NT2/D1 (cell line): ENCODE measurements at places on chromosomes 3 and 15.

DNA sequence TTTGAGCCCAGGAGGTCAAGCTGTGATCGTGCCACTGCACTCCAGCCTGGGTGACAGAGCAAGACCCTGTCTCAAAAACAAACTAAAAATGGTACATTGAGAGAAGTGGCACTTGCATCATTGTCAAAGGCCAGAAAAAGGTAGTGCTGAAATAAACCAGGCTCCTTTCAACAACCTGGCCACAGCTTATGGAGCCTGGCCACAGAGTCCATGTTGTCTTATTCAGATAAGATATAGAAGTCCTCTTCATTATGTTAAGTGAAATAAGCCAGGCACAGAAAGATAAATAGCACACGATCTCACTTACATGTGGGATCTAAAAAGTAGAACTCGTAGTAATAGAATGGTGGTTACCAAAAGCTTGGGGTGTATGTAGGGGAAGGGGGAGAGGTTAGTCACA lies 34.8 kb downstream of the EMC4 start:
- no peak for DNase-seq

DNA sequence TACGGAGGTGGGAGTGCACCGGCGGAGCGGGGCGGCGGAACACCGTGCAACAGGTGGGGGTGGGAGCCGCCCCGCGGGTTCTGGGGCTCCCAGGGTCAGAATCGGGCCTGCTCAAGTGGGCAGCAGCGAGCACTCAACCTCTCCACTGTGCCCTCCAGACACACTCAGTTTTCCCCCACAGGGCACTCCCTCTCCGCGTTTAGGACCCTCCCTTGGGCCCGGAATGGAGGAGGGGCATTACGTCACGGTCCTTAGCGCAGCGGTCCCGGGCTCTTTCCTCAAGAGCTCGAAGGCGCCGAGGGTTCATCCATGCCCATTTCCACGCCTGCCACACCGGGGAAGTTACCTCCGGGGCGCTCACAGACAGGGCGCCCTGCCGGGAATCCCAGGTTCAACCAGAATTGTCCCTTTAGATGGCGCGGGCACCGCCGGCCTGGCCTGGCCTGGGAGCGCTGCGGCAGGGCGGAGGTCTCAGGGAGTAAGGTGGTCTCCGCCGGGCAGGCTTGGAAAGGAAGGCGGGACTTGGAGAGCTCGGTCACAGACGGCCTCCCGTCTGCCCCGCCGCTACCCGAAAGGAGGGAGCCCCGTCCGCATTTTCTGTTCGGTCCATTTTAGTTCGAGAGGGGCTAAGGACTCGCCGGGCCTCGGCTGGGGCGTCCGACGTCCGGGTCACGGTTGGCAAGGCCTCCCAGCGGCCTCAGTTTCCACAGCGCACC lies 5.1 kb downstream of the RNU6-1 start:
- no peak for DNase-seq

DNA sequence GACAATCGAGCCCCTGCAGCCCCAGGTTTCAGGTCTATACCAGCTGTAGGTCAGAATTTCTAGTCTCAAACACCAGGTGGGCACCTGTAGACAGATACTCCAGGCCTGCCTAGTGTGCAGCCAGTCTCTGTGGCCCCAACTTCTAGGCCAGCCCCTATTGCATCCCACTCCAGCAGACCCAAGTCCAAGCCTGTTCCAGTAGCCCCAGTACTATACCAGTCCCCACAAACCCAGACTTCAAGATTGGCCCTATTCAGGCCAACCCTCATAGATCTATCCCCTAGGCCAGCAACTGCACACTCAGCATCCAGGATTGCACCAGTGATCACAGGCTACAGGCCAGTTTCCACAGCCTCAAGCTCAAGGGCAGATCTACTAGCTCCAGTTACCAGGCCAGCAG lies 344.0 kb downstream of the PYDC2 start:
- DNase-seq, result no peak

DNA sequence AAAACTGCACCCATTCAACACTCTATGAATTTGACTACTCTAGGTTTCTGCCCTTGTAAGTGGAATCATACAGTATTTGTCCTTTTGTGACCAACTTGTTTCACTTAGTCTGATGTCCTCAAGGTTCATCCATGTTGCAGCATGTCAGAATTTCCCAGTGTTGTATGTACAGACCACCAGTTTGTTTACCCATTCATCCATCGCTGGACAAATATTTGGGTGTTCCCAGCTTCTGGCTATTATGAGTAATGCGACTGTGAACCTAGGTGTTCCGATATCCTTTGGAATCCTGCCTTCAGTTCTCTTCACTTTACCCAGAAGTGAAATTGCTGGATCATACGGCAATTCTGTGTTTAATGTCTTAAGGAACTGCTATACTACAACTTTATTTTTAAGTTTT lies 12.6 kb downstream of the RPL32 start:
- DNase-seq, result no peak

- DNase-seq, result no peak
Observed at GRCh38 chr3:125003859-125004595, 51.8 kb downstream of the HEG1 start.

DNA sequence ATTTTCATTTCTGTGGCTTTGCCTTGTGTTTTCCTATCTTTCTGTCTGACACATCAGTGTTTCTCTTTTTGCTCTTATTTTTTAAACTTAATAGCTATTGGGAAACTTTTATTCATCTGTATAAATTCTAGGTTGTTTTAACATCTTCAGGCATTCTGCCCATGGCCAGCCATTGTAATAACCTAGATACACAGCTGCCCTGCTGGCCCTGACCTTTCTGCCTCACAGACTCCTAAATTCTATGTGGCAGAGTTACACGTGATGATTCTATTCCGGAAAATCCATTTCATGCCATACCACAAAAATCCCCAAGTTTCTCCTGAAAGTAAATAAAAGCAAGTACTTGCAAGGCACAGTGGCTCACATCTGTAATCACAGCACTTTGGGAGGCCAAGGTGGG lies 150.1 kb downstream of the UACA start:
- DNase-seq, result no peak

DNA sequence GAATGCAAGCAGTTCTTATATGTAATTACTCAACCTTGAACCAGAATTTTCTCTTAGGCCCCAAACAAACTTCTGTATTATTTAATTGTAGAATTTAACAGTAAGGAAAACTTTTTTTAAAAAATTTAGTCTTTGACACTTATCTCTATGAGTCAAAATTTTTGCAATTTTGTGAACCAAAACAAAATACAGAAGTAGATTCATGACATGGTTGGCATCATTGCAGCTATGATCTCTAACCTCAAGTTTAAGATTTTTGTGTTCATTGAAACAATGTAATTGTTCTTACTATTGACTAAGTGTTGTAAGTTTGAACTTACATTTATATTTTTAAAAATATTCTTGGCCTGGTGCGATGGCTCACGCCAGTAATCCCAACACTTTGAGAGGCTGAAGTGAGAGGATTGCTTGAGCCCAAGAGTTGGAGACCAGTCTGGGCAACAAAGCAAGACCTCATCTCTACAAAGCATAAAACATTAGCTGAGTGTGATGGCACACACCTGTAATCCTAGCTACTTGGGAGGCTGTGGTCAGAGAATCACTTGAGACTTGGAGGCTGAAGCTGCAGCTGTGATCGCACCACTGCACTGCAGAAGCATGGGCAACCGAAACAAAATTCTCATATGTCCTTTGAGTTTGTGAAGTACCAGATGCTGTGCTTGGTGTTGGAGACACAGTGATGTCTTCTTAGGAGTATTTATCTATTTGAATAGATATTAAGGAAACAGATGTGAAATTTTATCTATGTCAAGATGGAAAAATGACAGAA lies 39.7 kb downstream of the STT3B start:
- DNase-seq, result no peak

DNA sequence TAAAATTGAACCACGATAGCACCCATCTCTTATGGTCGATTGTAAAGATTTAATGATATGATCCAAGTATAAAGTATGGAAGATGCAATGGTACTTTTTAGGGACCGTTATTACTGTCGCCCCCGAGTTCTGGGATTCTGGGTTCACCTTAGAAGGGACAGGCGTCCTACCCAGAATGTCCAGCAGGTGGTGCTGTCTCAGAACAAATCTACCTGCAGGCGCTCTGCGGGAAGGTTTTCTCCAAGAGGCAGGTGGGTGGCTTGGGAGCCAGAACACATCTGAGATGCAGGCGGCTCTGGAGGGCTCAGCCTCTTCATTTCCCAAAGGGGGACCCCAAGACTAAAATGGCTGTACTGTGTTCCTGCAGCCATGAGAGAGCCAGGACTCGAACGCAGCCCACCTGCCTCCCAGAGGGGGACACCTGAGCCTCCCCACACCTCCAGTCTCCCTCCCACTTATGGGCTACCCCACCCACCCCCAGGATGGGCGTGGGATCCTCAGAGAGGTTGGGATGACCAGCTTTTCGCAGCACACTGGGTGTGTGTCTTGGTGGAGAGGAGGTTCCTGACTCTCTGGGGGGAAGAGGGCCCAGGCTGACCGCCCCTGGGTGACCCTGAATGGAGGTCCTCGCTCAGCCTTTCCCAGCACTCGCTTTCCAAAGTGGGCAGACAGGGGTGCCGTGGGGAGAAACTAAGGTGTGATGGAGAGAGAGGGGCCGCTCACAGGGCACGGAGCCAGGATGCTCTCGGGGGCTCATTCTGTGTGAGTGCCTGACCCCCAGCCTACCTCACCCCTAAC lies 28.1 kb upstream of the CORO2B start:
- DNase-seq, result peak; percentile 67

GRCh38 chr15:40282147-40282868 lies 556 bp downstream of the ANKRD63 start:
- DNase-seq, result no peak

GRCh38 chr3:13853978-13854296 lies 25.9 kb downstream of the WNT7A start:
- DNase-seq, result no peak

DNA sequence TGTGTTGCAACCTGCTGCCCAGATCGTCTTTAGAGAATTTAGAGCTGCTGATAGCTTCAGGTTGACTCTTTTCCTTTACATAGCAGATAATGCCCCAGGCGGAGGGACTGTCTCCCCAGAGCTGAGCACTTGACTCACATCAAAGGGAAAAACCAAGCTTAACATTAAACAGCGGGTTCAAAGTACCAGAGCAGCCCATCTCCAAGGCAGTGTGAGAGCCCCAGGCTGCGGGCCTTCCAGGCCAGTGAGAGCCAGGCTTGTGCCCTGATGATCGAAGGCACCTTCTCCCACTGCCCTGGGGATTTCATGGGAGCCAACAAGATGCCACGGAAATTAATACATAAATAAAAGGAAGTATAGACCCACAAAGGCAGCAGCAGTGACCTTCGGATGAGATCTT lies 275.6 kb downstream of the XXYLT1 start:
- DNase-seq, result no peak

DNA sequence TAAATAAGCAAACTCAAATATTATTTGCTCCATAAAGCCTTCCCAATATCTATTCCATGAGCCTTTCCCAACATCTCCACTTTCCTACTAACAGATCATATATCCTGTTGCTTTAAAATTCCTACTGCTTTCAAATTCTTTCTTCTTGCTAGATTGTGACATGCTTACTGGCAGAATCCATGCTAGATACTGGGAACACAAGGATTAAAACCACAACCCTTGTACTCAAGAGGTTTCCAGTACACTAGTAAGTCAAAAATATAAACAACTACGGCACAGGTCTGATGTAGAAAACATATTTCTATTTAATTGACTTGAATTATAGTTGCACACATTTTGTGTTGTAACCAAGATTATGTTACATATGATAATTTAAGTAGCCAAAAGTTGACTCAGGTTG lies 275.0 kb downstream of the ZBTB20 start:
- no peak for DNase-seq

DNA sequence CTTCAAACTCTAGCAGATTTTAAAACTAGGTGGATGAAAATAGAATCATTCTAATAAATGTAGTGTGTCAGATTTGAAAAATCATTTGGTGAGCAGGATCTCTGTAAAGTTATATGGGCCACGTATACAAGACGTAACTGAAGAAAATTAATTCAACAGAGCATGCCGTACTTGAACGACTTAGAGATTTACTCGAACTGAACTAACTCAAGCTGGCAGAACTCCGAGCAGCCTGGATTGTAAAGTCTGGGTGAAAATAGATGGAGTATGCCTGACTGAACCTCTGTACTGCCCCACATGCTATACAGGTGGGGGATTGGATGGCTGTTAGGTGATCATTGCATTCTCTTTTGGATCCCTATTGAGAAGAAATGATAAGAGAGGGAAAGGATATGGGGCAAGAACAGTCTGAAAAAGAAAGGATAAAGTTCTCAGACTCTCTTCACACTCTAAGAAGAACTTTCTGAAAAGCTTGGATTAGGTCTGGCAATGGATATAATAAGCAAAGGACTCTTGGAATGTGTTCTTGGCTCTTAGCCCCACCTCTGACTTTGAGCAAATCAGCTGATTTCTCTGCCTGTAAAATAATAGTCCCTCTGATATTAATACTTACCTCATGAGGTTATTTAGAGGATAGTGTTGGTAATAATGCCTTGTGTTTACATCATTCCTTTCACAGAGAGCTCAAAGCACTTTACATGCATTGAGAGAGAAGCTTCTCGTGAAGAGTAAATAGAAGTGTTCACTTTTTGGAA lies 147.5 kb downstream of the FILIP1L start:
- DNase-seq, result no peak

- no peak for DNase-seq
Observed at GRCh38 chr3:79012530-79012913, 755.3 kb downstream of the ROBO1 start.

DNA sequence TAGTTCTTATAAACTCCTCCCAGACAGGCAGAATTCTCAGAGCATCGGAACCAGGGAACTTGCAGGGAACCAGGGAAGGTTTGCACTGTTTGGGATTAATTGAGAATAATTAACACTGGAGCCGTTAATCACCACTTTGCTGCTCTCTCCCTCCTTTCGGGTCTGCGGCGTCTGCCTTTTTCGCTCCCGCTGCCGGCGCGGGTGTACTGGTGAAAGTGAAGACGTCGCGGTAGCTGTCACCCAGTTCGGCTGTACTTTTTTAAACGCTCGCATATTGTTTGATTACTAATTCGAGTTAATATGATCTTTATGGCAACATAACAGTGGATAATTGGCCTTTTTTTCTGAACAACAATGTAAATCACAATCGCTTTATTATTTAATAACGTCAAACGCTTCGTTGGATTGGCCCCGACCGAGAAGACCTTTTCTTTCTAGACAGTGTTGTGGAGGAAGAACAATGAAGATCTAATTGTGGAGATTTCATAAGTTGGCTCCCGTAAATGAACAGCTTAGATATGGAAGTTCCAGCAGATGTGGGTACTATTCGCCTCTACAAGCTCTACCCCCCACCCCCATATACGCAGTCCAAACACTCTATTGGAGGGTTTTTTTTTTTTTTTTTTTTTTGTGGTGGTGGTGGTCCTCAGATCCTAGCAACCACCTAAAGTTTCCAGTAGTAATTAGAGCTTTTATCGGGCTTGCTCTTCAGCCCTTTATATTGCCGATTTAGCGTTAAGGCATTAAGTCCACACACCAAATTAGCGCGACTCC lies 12.7 kb downstream of the SOX2 start:
- no peak for DNase-seq

DNA sequence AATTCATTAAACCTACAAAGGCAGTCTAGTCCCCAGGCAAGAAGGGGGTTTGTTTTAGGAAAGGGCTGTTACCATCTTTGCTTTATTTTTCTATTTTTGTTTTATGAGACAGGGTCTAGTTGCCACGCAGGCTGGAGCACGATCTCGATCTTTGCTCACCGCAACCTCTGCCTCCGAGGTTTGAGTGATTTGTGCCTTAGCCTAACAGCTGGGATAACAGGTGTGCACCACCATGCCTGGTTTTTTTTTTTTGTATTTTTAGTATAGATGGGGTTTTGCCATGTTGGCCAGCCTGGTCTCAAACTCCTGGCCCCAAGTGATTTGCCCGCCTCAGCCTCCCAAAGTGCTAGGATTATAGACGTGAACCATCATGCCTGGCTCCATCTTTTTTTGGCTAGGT lies 4.9 kb downstream of the HIGD1A start:
- no peak for DNase-seq

GRCh38 chr3:189394599-189395121 lies 222.9 kb downstream of the TPRG1 start:
- no peak for DNase-seq
